Endothelial cell (in vitro differentiated cells): ENCODE measurements at places on chromosomes 3 and 15.

DNA sequence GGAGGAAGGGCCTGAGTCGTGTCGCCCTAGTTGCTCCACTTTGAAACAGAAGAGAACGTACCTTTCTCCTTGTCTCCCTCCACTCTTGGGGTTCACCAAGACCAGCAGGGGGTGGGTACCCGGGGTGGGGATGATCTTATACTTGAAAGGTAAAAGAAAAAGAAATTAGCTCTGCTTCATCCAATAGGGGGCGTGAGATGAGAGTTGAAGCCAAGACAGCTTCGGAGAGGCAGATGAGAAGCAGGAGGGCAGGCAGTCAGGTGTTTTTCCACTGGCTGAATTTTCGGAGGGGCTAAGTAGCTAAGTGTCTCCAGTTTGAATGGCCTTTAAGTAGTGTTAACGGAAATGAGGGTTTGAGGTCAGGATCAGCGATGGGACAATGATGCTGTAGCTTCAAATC lies 100.4 kb downstream of the DGKG start:
- peak; percentile 29 for DNase-seq
- H3K36me3 ChIP-seq, result peaks cover 3% of the 10 kb centered on the region
- peaks cover 15% of the 10 kb centered on the region for H3K4me1 ChIP-seq
- no peak overlapping the region for H3K27ac ChIP-seq
- peaks cover 9% of the 10 kb centered on the region for H3K27me3 ChIP-seq

GRCh38 chr15:85717212-85717611 lies 77.5 kb downstream of the KLHL25 start:
- H3K36me3 ChIP-seq, result peaks cover 52% of the 10 kb centered on the region
- peak overlapping the region; percentile 26 for H3K4me3 ChIP-seq
- no peak for DNase-seq
- H3K4me1 ChIP-seq, result no peaks in the 10 kb centered on the region
- no peaks in the 10 kb centered on the region for H3K27me3 ChIP-seq

DNA sequence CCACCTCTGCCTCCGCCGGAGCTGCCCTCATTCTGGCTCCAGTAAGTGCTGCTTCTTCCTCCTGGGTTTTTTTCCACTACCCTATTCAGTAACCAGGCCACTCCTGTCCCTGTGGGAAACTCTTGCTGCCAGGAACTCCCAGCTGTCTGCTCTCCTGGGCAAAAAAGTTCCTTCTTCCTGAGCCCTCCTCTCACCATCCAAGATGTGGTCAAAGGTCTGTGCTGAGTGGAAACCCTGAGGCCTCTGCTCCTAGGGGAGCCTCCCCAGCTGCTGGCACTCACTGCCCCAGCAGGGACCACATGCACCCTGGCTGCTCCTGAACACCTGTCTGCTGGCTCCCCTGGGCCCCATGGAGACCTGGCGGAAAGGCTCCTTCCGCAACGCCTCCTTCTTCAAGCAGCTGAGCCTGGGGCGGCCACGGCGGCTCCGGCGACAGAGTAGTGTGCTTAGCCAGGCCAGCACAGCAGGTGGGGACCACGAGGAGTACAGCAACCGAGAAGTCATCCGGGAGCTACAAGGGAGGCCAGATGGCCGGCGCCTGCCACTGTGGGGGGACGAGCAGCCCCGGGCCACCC lies 454 bp downstream of the C15orf62 start:
- peaks cover 19% of the 10 kb centered on the region for H3K36me3 ChIP-seq
- H3K27ac ChIP-seq, result no peak overlapping the region
- peak overlapping the region; percentile 51 for H3K4me3 ChIP-seq
- peaks cover 1% of the 10 kb centered on the region for H3K4me1 ChIP-seq

DNA sequence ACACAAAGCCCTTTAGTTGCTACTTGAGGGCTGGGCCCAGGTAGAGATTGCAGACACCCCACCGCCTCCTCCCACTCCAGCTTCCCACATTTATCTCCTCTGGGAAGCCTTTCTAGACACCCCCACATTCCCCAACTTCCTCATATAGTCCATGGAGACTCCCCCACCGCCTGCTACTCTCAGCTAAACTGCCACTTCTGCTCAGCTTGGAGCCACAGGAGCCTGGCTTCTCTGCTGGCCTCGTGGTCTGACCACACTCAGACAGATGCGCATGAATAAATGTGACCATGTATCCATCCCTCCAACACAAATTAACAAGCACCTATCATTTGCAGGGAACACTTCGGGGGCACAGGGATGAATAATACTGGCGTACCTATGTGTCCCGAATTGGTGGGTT lies 10.5 kb upstream of the ACSBG1 start:
- H3K4me1 ChIP-seq, result no peaks in the 10 kb centered on the region
- H3K27ac ChIP-seq, result no peak overlapping the region
- H3K36me3 ChIP-seq, result no peaks in the 10 kb centered on the region
- no peak overlapping the region for H3K4me3 ChIP-seq
- no peak for DNase-seq

GRCh38 chr3:97256060-97256459 lies 441.7 kb downstream of the EPHA6 start:
- no peaks in the 10 kb centered on the region for H3K36me3 ChIP-seq
- no peak overlapping the region for H3K27ac ChIP-seq
- H3K27me3 ChIP-seq, result no peaks in the 10 kb centered on the region
- H3K4me3 ChIP-seq, result no peak overlapping the region
